ENCODE measurements at places on chromosomes 5 and 9.

DNA sequence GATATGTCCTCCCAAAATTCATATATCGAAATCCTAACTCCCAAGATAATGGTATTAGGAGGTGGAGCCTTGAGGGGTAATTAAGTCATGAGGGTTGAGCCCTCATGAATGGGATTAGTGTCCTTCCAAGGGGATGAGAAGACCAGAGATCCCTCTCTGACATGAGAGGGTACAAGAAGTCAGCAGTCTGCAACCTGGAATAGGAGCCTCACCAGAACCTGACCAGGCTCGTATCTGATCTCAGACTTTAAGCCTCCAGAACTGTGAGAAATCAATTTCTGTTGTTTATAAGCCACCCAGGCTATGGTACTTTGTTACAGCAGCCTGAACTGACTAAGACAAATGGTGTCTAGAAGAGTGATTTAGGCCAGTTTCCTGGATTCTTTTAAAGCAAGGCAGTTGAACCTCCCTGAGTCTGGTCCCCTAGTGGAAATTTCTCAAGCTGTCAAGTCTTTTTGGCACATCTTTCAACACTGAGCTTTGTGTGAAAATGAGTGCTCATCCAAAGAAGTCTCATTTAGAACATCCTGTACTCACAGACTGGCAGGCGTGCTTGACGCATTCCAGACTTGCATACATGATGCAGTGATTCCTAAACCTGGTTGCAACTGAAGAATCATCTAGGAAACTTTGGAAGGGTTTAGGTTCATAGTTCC, 254.8 kb upstream of the PPP1R2B start:
- DNase-seq = no peak

GRCh38 chr5:97181856-97182545, 1.0 kb downstream of the RIOK2 start:
- DNase-seq = no peak

DNA sequence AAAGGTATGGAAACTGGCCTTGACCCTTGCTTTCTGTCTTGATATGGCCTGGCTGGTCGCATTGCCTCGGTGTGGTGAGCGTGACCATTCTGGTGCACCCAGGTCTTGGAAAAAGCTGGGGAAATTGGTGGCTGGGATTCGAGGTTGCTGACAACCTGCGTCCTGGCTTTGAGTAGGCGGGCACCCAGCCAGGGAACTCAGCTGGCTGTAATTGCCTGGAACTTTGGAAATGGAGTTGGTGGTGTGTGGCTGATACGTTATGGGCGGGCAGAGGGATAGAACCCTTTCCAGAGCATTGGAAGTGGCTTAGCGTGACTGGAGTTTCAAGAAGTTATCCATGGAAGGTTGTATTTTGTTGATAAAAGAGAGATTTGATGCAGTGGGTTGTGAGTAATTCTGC, 35.2 kb downstream of the KCNMB1 start:
- no peak for DNase-seq

- DNase-seq = no peak
These were observed 650 bp downstream of the ELP1 start for GRCh38 chr9:108933231-108933717.

DNA sequence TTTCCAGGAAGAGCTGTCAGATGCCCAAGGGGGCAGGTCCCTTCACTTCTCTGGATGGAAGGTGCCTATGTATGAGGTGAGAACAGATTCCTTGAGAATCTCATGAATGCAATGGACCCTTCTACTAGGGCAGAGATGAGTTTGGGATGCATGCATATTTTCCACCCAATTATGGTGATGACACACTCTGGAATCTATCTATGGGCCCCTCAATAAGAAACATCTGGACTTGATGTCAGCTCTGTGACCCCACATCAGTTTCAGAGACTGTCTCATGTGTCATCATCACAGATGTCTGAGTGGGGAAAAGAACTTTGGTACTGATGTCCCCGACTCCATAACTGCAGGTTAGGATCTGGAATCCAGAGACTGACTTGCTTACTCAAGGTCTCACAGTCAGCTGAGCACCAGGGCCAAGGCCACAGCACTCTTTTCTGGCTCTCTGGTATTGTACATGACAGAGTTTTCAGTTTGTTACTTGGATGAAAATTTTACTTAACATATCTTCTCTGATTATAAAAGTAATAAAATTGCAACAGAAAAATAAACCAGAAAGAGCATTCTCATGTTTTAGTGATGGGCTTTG, 177.0 kb downstream of the DCP2 start:
- no peak for DNase-seq

DNA sequence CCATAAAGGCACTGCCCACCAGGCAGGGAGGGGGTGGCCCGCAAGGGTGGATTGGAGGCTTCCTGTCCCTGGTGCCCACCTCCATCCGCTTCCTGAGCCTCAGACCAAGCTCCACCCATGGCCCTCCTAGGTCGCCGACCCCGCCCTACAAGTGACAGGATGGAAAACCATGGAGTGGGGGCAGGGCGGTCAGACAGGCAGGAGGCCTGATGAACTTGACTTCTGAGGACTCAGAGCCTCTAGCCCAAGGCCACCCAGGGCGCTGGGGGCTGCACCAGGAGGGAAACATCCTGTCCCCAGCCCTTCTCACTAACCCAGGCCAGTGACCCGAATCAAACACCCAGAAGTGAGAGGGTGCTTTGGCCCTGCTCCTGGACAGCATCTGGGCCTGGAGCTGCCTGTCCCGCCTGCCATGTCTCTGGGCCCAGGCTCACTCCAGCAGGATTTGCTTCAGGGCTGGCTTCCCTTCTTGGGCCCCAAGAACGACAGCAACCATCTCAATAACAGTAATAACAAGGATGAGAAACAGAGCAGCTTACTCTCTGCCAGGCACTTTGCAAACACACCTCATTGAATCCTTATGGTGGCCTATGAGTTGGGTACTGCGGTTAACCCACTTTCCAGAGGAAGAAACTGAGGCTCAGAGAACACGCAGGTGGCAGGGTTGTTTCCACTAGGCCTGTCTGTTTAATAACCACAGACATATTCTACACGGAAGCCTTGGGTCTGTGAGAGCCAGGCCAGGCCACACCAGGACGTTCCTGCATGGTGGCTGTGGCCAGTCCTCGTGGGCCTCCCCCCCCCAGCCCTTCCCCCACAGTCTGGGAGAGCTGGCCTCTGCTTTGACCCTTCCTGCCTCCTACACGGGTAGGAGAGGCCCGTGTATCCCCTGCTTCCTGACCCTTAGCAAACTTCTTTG, 4.4 kb upstream of the ST6GALNAC6 start:
- peak; percentile 71 for DNase-seq

DNA sequence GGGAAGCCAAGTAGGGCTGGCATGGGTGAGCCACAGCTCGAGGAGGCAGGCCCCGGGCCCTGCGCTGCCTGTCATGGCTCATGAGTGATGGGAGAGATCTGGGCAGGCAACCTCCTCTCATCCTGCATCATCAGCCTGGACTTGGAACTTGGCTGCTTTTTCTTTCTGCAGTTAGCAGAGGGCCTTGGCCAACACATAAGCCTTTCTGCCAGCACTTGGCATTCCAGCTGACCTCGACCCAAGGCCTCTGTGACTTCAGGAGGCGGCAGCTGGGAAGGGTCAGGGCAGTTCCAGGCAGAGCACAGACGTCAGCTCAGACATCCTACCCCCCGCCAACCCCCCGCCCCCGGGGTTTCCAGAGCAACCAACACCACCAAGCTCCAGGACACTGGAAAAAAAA, 7.6 kb downstream of the S1PR3 start:
- DNase-seq = no peak

GRCh38 chr5:591746-592145, 20.4 kb upstream of the CEP72 start:
- no peak for DNase-seq

DNA sequence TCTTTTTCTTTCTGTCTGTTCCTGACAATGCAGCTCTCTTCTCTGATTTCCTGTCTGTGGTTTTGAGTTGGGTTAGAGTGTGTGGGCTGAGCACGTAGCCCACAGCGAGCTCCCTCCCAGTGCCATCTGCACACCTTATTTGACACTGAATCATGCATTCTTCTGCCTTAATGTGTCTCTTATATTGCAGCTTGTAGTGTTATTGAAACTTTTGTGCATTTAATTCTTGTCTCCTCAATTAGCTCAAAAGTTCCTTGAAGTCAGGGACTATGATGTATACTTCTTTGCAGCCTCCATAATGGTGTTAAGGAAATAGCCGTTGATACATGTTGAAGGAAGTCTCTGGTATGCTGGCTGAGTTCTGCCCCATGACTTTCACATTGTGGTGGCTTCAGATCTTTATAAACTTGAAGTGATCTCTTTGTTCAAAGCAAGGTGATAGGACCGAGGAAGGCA, 576.2 kb upstream of the CLINT1 start:
- peak; percentile 36 for DNase-seq

- DNase-seq = no peak
These were observed 169.7 kb downstream of the NFIB start for GRCh38 chr9:14144215-14144614.

GRCh38 chr5:172156541-172156994, 31.5 kb downstream of the STK10 start:
- DNase-seq = no peak

- peak; percentile 73 for DNase-seq
These were observed 23.7 kb downstream of the ACTL7A start for GRCh38 chr9:108885643-108886348.

DNA sequence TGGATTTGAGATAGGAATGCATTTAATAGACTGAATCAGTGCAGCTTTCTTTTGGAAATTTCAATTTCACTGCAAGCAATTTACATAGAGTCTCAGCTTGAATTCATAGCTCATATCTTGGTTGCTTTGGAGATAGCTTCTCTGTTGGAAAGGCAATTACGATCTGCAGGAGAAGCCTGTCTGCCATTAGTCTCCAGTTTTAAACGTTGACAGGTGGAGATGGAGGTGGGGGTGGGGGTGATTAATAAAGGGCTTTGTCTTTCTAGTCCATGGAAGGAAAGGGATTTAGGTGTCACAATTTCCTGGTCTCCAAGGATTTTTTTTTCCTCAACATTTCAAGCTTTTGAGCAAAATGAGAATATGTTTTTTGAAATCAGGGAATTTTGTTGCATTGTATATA, 184.7 kb downstream of the CARTPT start:
- DNase-seq = no peak

GRCh38 chr5:64201996-64202395, 36.4 kb downstream of the RNF180 start:
- DNase-seq = no peak

DNA sequence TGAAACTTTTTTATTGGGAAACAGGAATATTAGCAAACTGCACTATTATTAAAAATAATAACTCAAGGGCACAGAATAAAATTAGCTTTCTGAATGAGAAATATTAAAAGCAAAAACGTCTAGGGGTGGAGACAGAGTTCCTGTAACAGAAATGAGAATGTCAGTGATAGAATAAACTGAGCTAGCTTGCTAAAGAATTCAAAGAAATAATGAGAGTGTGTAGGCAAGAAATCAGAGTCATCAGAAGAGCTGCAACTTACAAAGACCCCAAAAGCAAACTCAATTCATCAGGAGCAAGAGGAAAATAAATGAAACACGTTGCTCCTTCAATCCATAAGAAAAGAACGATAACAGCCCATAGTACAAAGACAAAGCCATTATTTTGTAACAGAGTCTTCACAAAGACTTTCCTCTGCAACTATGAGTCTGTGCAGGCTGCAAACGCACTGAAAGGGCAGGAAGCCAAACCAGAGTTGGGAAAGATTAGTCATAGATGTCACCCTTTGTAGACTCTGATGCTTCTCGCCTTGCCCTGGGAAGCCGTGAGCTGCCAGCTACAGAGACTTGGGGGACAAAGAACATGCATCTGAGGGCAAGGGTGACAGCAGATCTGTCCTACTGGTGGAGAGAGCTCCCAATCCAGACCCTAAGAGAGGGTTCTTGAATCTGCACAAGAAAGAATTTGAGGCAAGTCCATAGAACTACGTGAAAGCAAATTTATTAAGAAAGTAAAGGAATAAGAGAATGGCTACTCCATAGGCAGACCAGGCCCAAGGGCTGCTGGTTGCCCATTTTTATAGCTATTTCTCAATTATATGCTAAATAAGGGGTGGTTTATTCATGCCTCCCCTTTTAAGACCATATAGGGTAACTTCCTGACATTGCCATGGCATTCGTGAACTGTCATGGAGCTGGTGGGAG, 40.8 kb downstream of the SHC3 start:
- DNase-seq = no peak

GRCh38 chr9:89781838-89782540, 177.2 kb downstream of the GADD45G start:
- DNase-seq = peak; percentile 33

DNA sequence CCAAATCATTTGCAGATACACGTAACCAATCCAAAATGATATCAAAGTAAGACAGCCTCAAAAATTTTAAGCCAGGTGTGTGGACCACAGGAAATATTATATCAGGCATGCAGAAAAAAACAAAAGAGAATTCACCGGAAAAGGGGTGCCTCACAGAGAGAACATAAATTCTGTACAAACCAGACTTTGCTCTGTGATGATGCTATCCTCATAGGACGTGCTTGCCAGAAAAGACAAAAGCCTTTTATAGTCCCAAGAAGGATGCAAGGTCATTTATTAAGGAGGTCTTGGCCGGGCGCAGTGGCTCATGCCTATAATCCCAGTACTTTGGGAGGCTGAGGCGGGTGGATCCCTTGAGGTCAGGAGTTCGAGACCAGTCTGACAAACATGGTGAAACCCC, 16.8 kb upstream of the ATP6V1G1 start:
- no peak for DNase-seq

DNA sequence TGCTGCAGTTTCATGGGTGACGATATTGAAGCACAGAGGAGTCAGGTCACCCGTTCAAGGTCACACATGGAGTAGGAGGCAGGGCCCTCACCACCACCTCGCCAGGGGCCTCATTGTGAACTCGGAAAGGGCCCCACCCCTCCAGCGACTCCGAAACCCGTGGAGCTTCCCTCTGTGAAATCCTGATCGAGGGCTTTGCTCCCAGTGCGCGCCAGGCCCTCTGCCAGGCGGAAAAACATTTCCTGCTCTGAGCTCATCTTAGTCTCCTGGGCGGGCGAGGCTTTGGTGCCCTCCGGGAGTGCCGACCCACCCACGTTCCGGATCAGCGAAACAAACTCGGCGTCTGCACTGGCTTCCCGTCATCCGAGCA, 75.0 kb upstream of the FCN1 start:
- no peak for DNase-seq

DNA sequence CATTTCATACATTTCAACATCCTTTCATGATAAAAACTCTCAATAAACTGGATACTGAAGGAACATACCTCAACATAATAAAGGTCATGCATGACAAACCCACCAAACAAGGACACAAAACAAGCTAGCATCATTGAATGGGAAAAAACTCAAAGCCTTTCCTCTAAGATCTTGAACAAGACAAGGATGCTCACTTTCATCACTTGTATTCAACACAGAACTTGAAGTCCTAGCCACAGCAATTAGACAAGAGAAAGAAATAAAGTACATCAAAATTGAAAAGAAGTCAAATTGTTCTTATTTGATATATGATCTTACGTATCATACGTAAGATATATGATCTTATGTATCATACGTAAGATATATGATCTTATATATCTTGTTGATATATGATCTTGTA, 5.3 kb downstream of the MRPL50 start:
- DNase-seq = no peak

GRCh38 chr9:73810585-73811215, 659.0 kb downstream of the ANXA1 start:
- DNase-seq = no peak
